AG09309 (cell line): ENCODE measurements at places on chromosomes 2 and 18.

GRCh38 chr2:18244845-18245244 lies 315.6 kb downstream of the RDH14 start:
- no peak for DNase-seq

- no peak for DNase-seq
These were observed 14.6 kb upstream of the NFATC1 start for GRCh38 chr18:79380816-79381806.

- DNase-seq = no peak
These were observed 74.3 kb downstream of the TFCP2L1 start for GRCh38 chr2:121210691-121211090.

- no peak for DNase-seq
These were observed 420.6 kb downstream of the IRS1 start for GRCh38 chr2:226378753-226379705.

- peak; percentile 88 for DNase-seq
These were observed 70.3 kb downstream of the LNPK start for GRCh38 chr2:175931805-175932204.

- DNase-seq = no peak
These were observed 837.7 kb upstream of the SLC39A10 start for GRCh38 chr2:194819367-194819766.

DNA sequence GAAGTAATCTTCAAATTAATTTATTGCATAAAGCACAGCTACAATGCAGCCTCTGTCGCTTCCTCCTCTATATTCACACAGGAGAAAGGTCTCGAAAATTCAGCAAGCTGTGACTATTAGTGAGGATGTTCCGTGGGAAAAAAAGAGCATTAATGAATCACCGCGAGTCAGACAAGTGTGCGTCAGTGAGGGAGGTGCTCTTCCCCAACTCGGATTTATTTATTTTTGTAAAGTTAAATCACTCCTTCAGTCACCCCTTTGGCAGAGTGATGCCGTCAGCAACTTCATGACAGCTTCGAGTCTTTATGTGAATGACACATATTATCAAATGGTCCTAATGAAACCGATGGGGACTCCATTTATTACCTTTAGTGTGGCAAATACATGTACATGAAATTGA lies 648.9 kb upstream of the SALL3 start:
- DNase-seq = no peak

GRCh38 chr2:156031121-156031520 lies 301.4 kb downstream of the NR4A2 start:
- DNase-seq = no peak
